EL (cell line): ENCODE measurements at places on chromosomes 4 and X.

- DNase-seq: peak; percentile 16
Observed at GRCh38 chrX:37825215-37825842, 22.0 kb downstream of the DYNLT3 start.

DNA sequence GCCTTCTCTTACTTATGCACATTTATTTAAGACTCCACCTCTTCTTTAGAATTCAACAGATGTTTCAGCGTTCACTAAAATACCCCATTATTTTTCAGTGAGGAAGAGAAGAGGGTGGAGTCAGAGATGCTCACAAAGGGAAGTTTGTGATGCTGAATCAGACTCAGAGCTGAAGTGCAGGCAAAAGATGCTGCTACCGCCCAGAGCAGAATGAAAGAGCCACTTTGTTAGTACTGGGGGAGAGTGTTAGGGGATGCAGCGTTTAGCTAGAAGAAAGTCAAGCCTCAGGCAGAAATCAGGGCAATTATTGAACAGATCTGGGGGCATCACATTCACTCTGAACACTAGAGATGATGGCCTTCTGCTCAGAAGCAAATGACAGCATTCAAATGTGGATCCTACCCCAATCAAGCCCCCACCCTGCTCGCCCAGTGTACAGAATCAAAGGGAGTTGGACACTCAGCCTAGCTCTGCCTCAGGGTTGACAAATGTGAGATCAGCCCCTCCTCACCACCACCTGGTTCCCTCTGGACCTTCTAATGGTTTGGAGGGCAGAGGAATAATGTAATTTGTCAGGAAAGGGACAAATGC lies 138.3 kb downstream of the UNC5C start:
- no peak for DNase-seq

DNA sequence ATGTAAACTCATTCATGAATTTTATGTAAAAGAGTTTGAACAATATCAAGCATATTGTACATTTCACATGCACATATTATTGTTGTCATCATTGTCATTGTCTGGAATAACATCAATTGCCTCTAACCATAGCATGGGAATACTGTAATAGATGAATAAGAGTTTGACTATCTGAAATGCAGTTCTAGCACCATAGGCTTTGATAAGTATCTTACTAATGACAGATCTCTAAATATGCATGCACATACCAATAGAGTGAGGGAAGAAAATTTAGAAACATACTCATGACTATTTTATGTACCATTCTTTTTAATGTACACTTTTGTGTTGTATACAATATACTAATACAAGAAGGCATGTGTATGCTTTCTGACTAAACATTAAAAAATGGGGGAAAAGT lies 161.6 kb upstream of the SPRY1 start:
- peak; percentile 51 for DNase-seq

GRCh38 chr4:13007802-13008470 lies 476.2 kb downstream of the RAB28 start:
- no peak for DNase-seq
